ENCODE measurements at places on chromosomes 12 and 14.

GRCh38 chr14:86896701-86897100, 1096.3 kb downstream of the GALC start:
- DNase-seq = no peak

GRCh38 chr14:99654235-99654985, 9.5 kb downstream of the HHIPL1 start:
- DNase-seq = no peak

DNA sequence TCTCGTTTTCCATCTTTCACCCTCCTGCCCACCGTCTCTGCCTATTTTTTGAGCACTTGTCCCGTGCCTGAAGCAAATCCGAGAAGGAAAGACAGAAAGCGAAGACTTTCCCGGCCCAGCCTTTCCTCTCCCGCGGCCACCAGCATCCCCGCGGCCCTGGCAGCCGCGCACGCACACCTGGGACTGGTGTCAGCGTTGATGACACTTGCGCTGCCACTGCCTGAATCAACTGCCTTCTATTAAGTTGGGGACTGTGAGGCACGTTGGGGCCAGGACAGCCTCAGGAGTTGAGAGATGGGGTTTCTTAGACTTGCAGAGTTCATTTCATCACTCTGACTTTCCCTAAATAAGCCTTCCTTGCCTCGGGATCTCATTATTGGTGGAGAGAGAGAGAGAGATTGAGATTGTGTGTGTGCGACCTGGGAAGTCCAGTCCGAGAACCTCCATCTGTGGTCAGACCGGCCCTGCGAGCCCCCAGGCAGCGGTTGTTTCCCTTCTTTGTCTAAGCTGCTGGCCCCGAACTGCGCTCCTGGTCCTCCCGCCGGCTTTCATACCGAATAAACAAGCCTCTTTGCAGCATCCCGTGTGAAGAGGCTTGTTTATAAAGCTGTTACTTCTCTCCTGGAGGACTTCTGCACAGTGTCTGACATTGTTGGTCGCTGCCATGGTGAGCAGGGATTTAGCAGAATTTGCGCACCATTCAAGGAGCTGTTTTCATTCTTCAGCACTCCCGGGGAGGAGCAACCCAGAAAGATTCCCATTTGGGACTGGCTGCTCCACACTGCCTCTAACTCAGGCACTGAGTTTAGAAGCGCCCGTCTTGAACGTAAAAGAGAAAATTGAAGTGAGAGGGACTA, 1.5 kb downstream of the PDZRN4 start:
- no peak for DNase-seq

- DNase-seq = no peak
Observed at GRCh38 chr12:92136026-92136730, 9.5 kb downstream of the BTG1 start.

GRCh38 chr12:120346681-120347080, 19.1 kb upstream of the PLA2G1B start:
- no peak for DNase-seq

Data from NCI-H1694 treated with DMSO at 0.1 percent for 48 hours (cell line).